ENCODE measurements at places on chromosomes 12 and 14. TPM values are rescaled to one million over a fixed set of nuclear protein-coding genes. Genes with fewer than 3 reads are reported as not detected.
A peak's percentile ranks its signal among the peaks of the same experiment; 100 is the strongest.

The CARMIL3 gene
- 0.40 TPM for total RNA-seq

The RALGAPA1 gene
- 82.9 TPM for total RNA-seq

DNA sequence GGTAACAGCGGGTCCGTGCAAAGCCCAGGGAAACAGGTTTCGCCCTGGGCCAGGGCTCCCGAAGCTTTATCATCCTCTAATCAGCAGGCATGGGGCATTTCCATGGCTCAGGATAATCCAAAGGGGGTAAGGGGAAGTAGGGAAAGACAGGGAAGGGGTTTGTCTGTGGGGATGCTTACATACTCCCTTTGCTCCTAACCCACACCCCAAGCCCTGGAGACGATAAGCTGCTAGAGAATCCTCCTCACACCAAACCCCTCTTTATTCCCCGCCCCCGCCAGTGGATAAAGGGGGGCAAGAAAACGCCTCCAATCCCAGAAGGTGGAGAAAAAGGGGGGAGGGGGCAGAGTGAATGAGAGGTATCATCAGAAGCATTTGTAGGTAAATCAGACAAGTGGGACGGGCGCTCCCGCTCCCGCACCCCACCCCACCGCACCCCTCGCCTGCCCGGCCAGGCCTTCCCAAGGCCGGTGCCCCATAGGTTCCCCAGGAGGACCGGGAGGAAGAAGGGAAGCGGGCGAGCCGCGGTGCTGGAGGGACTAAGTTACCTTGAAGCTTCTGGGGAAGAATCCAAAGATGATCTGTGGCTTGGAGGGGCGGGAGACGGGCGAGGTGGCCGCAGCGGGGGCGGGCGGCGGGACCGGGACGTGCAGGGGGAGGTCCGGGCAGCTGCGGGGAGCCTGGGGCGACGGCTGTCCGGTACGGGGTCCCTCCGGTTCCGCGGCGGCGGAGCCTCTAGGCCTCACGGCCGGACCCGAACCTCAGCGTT lies 762 bp downstream of the PPP2R5E start:
- no peak overlapping the region for H3K27ac ChIP-seq
- no peak for DNase-seq
- no peaks in the 10 kb centered on the region for H3K4me1 ChIP-seq
- peak overlapping the region; percentile 74 for H3K4me3 ChIP-seq
- peaks cover 5% of the 10 kb centered on the region for H3K36me3 ChIP-seq

DNA sequence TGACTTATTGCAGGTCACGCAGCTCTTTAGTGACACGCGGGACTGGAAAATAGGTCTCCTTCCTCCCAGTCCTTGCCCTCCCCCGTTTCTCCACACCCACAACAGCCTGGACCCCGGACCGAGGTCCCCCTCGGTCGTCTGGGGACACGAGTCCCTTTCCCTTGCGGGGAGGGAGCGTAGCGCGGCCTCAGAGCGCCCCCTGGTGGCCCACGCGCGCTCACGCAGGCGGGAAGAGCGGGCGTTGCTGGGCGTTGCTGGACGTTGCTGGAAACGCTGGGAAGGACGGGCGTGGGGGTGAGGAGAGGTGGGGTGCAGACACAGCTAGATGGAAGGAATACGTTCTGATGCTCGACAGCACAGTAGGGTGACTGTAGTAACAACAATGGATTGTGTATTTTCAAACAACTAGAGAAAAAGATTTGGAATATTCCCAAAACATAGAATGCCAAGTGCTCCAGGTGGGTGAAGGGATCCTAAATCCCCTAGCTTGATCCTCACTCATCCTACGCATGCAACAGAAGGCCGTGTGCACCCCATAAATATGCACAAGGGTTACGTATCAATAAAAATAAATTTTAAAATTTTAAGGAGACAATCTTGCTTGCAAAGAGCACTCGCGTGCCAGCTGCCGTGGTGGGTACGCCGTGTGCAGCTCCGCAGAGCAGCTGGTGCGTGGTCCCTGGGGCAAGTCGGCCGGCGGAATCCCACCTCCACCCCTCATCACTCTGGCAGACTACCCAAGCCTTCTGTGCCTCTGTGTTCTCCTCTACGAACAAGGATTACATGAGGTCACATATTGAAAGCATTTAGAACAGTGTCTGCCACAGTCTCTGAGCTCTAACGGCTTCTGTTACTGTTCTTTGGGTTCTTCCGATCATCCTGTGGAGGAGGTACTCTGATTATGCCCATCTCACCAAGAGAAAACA lies 87.4 kb downstream of the B4GALNT3 start:
- no peak overlapping the region for H3K27ac ChIP-seq
- peaks cover 22% of the 10 kb centered on the region for H3K4me1 ChIP-seq
- no peaks in the 10 kb centered on the region for H3K27me3 ChIP-seq
- no peaks in the 10 kb centered on the region for H3K36me3 ChIP-seq
